Esophagus mucosa (tissue), 1 donor: ENCODE measurements at places on chromosomes 1 and 21. TPM values are rescaled to one million over a fixed set of nuclear protein-coding genes. Genes with fewer than 3 reads are reported as not detected.

S100A8 gene
- 27,439 TPM for total RNA-seq

LENEP gene
- not detected for total RNA-seq

DNA sequence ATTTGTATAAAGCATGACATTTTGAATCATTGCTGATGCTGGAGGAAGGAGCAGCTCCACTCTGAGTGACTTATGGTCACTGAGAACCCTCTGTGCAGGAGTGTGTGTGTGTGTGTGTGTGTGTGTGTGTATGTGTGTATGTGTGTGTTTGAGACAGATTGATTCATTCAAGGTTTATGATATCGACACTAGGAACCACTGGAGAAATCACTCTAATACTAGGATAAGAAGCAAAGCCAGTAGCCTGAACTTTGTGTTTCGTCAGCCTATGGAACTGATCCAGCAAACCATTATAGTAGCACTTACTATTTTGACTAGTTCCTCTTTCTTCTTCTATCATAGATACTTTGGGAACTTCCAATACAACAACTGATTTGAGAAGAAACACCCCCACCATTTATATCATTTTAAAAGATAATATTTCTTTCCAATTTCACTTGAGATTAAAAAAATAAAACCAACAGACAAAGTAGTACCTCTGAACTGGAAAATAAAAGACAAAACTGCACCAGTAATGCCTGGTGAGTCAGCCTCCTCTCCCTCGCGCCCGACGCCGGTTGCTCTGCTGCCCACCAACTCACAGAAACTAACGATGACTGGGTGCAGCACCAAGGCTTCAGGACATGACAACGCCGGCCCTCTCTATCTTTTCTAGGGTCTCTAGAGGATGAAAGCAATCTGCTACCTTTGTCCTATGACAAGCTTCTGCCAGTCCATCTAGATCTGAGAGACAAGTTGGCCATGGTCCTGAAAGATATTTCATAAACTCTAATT, 20.9 kb downstream of the SLAMF1 start:
- no peak for ATAC-seq

LCE1E gene
- total RNA-seq, result not detected

- peak; percentile 42 for ATAC-seq
These were observed 107.3 kb downstream of the NMNAT2 start for GRCh38 chr1:183310753-183311479.

DNA sequence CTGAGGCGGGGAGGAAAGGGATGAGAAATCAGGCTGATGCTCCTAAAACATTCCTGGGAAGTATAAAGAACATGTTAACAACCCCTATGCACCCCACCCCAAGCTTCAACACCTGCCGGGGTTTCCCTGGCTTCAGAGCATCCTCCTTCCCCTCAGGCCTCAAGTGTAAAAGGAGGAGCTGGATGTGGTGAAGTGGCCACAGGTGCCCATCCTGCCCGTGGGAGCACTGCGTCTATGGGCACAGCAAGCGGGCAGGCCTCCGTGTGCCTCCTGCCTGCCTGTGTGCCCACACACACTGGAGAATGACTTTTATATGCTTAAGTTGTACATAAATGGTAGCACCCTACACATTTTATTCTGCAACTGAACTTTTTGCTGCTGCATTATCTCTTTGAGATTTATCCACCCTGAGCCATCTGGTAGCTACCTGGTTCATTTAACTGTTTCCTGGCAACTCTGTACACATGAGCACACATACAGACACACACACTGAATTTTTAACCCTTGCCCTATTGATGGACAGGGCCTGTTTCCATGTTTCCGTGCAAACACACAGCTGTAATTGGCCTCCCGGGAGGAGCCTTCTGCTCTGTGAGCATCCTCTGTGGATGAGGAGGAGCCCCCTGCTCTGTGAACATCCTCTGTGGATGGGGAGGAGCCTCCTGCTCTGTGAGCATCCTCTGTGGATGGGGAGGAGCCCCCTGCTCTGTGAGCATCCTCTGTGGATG, 13.4 kb upstream of the FTCD start:
- no peak for ATAC-seq

DNA sequence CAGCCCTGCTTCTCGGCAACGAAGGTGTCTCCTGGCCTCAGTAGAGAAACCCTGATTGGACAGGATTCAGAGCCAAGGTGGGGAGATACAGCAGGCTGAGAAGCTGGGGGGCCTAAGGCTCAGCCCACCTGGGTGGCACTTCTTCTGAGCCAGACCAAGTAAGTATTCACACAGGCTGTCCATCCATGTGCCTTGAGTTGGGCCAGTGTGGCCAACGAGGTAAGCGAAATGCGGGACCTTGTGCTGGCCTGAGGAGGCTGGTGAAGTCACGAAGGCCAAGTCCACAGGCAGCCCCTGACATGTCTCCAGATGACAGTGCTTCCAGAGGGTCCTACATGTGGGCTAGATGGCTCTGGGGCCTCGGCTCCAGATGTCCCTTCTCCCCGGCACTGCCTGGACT, 91.4 kb downstream of the ITPKB start:
- ATAC-seq, result no peak

- ATAC-seq, result peak; percentile 54
These were observed 708.8 kb downstream of the LTN1 start for GRCh38 chr21:28283641-28284490.

GRCh38 chr1:209786146-209786545, 1.8 kb upstream of the C1orf74 start:
- ATAC-seq, result no peak

FOXE3 gene
- not detected for total RNA-seq

DNA sequence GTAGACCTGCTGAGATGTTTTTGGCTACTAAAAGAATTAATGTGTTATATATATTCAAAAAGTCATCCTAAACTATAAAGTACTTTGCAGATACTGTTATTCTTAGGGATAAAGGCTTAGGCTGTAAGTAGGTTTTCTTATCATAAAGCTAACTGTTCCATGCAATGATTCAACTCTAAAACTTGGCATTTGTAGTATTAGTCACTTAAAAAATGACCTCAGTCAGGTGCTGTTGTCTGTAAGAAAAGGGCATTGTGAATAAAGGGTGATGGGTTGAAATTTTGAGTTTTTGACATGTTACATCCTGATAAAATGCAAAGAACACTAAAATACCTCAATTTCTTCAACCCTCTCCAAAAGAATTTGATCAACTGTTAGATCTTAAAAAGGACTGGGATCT, 32.9 kb downstream of the ADCY10 start:
- ATAC-seq, result no peak

KRTAP19-8 gene
- not detected for total RNA-seq

DNA sequence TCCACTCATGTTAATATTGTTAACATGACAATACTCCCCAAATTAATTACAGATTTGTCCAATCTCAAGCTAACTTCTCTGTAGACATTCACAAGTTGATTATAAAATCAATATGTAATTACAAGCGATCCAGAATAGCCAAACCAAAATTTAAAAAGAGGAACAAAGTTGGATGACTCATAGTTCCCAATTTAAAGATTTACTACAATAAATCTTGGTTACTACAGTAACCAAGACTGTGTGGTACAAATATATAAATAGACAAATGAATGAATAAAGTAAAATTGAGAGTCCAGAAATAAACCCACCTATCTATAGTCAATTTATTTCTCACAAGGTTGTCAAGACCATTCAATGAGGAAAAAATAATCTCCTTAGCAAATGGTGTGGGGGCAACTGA, 7.1 kb upstream of the KRTAP10-4 start:
- no peak for ATAC-seq

DNA sequence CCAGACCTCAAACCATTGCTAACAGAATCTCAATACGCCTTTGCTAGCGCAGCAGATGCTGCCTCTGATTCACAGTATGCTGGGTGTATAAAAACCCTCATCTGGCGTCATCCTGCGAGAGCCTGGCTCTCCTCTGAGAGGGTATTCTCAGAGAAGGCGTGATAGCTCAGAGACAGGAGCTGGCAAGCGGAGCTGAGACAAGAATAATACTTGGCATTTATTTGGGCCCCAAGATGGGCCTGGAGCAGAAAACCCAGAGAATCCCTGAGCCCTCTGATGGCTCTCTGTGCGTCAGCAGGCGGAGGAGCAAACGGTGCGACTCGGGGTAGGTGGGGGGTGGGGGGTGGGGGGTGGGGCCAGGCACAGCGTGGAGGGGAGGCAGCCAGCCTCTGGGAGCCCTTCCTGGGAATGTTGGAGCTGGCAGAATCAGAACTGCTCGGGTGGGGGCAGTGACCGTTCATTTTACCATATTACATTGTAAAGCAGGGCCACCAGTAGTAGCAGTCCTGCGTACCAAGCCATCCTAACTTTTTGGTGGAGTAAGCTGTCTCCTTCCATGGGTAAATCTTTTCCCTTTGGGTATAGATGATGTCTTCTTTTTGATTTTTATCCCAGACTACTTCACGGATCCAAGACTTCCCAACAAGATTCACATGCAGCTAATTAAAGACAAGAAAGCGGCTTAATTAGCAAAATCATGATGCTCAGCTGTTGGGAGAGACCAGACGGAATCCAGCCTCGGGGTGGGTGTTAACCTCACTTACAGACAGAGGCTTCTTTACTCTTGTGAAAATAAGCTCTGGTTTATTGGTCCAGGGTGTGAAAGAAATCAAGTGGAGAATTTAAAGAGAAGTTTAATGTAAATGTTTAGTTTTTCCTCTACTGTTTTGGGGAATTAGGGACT, 7.1 kb downstream of the RIIAD1 start:
- no peak for ATAC-seq

- ATAC-seq, result peak; percentile 67
These were observed 23.4 kb downstream of the DSTYK start for GRCh38 chr1:205188098-205188497.

- peak; percentile 33 for ATAC-seq
These were observed 6.2 kb upstream of the ANKRD65 start for GRCh38 chr1:1427106-1427819.

DNA sequence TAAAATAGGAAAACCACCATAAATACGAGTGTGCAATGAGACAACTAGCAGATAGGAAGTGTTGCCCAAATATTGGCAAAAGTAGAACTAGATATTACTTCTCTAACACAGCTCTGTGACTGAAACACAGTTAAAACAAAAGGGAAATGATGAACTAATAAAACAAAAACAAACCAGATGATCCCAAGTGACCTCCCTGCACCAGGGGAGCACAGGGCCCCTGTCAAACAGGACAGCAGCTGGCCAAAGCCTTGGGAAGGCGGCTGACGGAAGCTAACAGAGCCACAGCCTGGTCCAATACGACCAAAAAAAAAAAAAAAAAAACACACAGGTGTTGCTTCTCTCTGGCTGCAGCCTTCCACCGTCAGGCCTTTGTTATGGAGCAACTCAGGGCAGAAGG, 17.8 kb downstream of the ZBTB17 start:
- ATAC-seq, result no peak

DNA sequence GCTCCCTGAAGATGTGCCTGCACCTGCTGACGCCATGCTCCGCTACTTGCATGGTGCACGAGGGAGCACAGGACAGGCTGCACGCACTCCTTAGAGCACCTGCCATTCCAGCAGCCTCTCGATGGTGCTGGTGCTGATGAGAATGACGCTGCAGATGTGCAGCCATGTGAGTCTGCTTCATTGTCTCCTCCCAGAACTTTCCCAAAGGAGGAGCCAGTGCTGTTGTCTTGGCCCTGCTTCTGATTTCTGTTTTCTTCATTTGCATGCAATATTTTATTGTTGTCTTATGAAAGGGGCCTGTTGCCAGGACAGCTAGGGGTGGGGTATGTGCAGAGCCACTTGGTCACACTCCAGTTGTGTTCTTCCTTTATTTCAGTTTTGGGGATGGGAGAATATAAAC, 70.1 kb downstream of the PCBP3 start:
- no peak for ATAC-seq

GRCh38 chr1:33957854-33958253, 94.0 kb downstream of the HMGB4 start:
- no peak for ATAC-seq

TAS1R1 gene
- total RNA-seq, result not detected

EPHA10 gene
- total RNA-seq, result 0.68 TPM

GRCh38 chr1:5724847-5725246, 267.4 kb downstream of the NPHP4 start:
- no peak for ATAC-seq

GBP5 gene
- 1.2 TPM for total RNA-seq

DLGAP3 gene
- 0.28 TPM for total RNA-seq
